ENCODE measurements at places on chromosomes 3 and 15. TPM values are rescaled to one million over a fixed set of nuclear protein-coding genes. Genes with fewer than 3 reads are reported as not detected.

GRCh38 chr15:77122576-77122975 is 51.7 kb upstream of the TSPAN3 start:
- no peak for DNase-seq

- no peak for DNase-seq
These were observed 32.4 kb downstream of the ACAN start for GRCh38 chr15:88835646-88836045.

The KLHL40 gene
- not detected for total RNA-seq

DNA sequence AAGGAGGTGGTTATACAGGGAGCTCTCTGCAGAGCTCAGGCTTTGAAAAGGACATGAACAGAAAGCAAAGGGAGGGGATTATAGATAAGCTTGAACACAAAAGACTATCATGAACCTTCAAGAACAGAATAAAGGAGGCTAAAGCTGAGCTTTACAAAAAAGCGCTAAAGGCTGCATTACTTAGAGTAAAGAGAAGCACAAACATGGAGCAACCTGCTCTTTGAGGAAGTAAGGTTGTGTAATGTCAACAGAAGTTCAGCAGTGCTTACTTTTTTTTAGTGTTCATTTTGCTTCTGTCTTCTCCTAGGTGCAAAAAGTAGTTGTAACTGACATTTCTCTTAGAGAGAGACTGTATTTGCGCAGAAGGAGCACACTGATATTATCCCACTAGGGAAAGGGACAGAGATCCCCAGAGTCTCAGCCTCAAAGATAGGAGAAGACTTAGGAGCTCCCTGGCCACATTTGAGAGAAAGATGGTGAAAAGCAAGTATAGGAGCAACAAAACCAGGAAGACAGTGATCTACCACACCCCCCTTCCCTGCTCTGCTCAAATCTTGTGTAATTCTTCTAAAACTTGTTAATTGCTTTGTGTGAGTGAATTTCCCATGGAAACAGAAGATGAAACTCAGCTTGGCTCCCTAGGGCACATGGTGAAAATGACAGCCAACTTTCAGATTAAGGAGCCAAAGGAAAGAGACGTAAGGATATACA is 54.7 kb downstream of the QTRT2 start:
- no peak for DNase-seq

The GXYLT2 gene
- total RNA-seq: 0.23 TPM

The SCN5A gene
- 0.05 TPM for total RNA-seq

DNA sequence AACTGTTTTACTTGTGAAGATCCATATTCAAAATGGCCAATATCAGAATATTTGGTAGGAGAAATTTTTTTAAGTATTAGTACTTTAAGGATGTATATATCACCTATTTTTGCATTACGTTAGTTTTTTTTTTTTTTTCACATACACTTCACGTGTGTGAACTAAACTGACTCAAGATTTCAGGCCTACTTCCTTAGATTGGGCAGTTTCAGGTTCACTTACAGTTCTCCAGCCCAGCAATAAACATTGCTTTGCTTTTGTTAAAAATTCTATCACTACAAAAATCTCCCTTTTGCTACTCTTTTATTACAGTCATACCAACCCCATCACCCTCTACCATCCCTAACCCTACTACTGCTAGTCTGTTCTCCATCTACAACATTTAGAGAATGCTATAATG is 183.6 kb downstream of the KCNH8 start:
- no peak for DNase-seq

The TTC23 gene
- 4.6 TPM for total RNA-seq

- DNase-seq: no peak
These were observed 7.7 kb upstream of the QARS1 start for GRCh38 chr3:49112262-49112661.

The ZMAT3 gene
- total RNA-seq: 27.2 TPM

- DNase-seq: no peak
These were observed 119.2 kb downstream of the OSBPL10 start for GRCh38 chr3:31861826-31862225.

The MELTF gene
- 2.9 TPM for total RNA-seq

- DNase-seq: no peak
These were observed 317.5 kb upstream of the CNTN6 start for GRCh38 chr3:775178-775880.

GRCh38 chr3:171444001-171444690 is 16.1 kb downstream of the TNIK start:
- no peak for DNase-seq

The GAP43 gene
- not detected for total RNA-seq

GRCh38 chr3:52973806-52974205 is 72.1 kb downstream of the SFMBT1 start:
- no peak for DNase-seq

- no peak for DNase-seq
These were observed 5.5 kb downstream of the ABTB1 start for GRCh38 chr3:127678315-127678599.

GRCh38 chr3:50246517-50246954 is 10.5 kb downstream of the GNAI2 start:
- DNase-seq: peak; percentile 84

GRCh38 chr3:162704238-162704637 is 1207.6 kb downstream of the OTOL1 start:
- no peak for DNase-seq

DNA sequence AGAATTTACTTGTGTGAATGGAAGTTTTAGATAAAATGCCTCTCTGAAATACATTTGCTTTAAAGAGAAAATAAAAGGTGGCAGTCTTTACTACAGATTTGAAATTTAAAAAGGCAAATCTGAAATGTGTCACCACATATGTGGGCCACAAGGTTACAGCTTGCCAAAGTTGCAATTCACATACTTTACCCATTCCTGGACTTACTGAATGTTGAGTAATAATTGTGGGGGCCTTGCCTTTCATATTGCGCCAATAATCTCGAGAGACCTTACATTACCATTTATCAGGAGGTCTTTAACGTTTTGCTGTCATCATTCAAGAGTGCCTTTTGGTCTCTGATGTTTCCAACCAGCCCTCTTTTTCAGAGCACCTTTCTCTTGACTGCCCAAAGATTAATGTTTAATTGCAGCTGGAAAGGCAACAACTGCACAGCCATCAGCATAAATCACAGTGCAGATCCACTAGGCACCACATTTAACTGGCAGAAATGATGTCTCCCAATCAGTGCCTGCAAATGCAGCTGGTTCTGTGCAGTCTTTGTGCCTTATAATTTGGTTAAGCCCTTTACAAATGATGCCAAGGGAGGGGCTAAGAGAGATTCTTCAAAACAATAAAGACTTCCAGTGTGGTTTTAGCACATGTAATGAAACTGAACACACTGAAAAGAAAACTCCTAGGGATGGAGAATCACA is 206.8 kb downstream of the MAGI1 start:
- DNase-seq: no peak

DNA sequence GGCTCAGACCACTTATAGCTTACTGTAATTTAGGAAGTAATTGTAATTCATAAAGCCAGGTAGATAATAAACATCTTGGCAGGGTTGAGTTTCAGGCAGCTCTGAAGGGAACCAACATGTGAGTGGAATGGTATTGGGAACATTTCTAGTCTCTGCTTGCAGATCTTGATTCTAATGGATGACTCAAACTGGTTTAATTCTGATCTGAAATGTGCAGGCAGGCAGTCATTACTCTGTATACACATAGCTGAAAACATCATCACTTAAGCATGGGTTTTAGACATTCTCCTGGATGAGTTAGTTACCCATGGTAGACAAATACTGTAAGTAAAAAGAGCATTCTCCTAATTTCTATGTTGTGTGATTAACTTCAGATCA is 317.0 kb upstream of the TPRG1 start:
- DNase-seq: no peak

DNA sequence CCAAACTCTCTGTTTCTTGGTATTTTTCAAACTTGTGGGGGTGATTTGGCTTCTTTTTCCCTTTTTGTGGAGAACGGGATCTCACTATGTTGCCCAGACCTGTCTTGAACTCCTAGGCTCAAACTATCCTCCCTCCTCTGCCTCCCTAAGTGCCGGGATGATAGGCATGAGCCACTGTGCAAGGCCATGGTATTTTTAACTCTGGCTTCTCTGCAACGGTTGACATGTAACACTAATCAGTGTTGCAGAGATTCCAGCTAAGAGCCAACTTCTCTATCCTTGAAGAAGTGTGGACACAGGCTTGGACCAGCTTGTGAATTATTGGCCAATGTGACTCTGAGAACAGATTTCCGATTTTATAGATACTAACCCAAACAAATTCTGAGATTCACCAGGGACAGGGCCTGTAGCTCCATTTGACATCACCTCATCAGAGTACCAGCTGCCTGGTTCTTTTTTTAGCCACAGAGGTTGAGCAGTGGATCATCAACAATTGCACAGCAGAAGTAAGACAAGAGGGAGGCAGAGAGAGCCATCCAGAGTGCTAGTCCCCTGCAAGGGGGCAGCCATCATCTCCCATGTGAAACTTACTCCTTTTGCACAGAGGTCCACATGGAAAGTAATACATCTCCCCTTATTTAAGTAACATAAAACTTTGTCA is 98.1 kb upstream of the SYNPR start:
- DNase-seq: no peak

The TJP1 gene
- total RNA-seq: 0.16 TPM

GRCh38 chr15:71712182-71712581 is 98.2 kb upstream of the NR2E3 start:
- no peak for DNase-seq

The SI gene
- total RNA-seq: not detected

DNA sequence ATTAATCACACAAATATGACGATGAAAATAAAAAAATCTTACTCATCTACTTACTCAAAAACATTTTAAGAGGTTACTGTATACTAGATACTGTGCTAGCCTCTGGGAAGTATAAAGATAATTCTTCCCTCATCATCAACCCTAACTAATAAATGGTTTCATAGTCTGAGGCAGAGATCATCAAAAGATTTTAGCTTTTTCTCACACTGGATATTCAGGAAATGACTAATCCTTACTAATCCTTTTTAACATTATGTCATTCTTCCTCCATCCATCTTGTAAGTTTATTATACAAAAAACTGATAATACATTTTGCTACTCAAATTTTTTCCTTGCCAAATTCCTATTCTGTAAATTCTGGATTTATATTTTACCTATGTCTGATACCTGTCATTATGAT is 29.7 kb downstream of the ACAD11 start:
- DNase-seq: no peak

GRCh38 chr3:112382543-112383160 is 49.7 kb downstream of the CD200 start:
- DNase-seq: peak; percentile 29

The DCLK3 gene
- total RNA-seq: 0.05 TPM

The CPA3 gene
- not detected for total RNA-seq

The GOLGA8M gene
- not detected for total RNA-seq

The C2CD4A gene
- total RNA-seq: 1.8 TPM

GRCh38 chr3:62277986-62278385 is 95.4 kb downstream of the FEZF2 start:
- no peak for DNase-seq

Measured in activated T-cell treated with anti-CD3 and anti-CD28 coated beads, Interleukin-2, amount 50 U/mL, for 72 hours (primary cell).